Activated naive CD8-positive, alpha-beta T cell treated with anti-CD3 and anti-CD28 coated beads, Interleukin-2, amount 50 U/mL, for 16 hours (primary cell): ENCODE measurements at places on chromosomes 5 and 9.

GRCh38 chr5:133819977-133820471, 148.4 kb downstream of the C5orf15 start:
- no peak for DNase-seq

DNA sequence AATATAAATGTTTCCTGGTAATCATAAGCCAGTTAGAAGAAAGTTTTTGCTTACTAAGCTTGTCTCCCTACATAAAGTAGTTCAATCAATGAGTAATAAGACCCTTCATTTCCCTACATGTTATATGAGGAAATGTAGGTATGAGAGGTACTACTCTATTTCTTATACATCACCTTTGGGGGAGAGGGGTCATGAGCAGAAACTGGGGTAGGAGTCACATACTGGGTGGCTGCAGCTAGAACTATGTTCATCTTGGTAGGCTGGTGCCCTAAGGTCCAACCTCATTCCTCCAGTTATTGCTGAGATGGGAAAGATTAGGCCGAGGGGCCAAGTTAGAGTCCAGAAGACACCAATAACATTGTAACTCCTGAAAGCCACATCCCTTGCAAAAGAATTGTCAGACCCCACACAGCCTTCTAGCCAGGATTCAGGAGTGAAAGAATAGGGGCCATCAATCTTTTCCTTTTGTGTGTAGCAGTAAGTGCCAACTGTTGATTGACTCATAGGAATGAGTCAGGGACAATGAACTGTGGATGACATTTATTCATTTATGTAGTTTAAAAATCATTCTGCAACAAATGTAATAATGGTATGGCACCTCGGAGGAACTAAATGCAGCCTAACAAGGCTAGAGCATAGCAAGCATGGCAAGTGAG, 21.6 kb upstream of the SREK1 start:
- DNase-seq: no peak

DNA sequence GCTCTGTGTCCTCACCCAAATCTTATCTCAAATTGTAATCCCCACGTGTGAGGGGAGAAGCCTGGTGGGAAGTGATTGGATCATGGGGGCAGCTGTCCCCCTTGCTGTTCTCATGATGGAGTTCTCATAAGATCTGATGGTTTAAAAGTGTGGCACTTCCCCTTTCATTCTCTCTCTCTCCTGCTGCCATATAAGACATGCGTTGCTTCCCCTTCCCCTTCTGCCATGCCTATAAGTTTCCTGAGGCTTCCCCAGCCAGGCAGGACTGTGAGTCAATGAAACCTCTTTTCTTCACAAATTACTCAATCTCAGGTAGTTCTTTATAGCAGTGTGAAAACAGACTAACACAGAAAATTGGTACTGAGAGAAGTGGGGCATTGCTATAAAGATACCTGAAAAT, 107.7 kb downstream of the DMAC1 start:
- no peak for DNase-seq

- no peak for DNase-seq
Measured at GRCh38 chr5:68037546-68037945, 178.0 kb upstream of the PIK3R1 start.

GRCh38 chr9:108812396-108813025, 43.3 kb downstream of the ACTL7B start:
- no peak for DNase-seq

GRCh38 chr5:96197347-96197746, 235.7 kb upstream of the ELL2 start:
- DNase-seq: no peak

- DNase-seq: no peak
Measured at GRCh38 chr9:90078988-90079421, 474.2 kb downstream of the GADD45G start.

DNA sequence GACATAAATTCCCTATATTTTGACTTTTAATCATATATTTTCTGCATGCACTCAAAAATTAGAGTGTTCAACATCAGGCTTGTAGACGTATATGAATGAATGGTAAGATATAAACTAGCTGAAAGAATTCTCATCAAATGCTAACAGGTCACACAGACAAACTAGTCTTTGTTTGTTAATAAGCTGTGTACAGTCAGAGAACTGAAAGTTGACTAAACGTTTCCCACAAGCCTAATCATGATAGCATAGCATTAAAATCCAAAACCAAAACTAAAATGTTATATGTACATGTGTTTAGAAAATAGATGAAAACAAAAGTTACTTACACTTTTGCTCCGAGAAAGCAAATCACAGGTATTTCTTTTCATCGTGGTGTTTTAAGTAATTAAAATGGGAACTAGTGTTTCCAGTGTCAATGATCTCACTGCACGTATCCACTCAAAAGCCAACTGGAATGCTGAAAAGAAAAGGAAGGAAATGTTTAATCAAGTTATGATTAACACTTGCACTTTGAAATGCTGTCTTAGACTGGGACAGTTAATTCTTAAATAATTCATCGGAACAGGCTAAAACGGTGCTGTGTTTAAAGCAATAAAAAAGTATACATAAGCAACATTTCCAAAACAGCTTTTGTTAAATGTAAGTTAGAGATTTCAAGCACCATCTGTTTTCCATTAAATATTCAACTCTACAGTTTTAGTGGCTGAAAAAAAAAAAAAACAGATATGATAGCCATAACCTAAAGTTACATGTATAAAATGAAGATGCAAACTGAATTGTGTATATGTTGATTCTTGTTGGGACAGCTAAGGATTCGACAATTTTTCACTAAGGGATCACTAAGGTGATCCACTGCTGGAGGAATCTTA, 291.9 kb upstream of the PDE4D start:
- no peak for DNase-seq

GRCh38 chr9:115690786-115691496, 462.6 kb upstream of the PAPPA start:
- DNase-seq: no peak

GRCh38 chr9:72554221-72554641, 32.8 kb downstream of the TMC1 start:
- no peak for DNase-seq

- DNase-seq: no peak
Measured at GRCh38 chr5:178211095-178212048, 7.0 kb downstream of the HNRNPAB start.

DNA sequence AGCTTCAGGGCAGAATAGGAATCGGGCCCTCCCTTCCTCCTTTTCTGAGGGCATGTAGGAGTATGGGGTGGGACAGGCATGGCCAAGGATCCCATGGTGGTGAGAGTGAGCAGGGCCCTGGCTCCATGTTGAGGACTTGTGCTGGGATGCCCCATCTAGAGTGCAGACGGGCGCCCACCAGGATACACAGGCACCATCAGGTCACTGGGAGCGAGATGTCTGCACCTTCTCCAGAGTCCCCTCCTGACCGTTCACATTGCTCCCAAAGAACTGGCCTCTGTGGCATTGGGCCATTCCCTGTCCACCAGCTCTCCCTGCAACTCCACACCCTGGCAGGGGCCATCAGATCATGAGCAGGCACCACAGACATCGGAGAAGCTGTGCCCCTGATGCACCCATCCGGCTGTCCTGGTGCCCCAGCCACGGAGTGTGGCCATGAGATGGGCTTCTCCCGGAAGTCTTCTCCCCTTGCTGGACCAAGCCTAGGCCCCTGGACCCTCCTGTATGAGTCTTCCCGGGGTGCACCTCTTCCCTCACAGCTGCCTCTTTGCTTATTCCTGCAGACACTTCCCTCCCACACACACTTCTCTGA, 195.0 kb downstream of the IRX2 start:
- no peak for DNase-seq

DNA sequence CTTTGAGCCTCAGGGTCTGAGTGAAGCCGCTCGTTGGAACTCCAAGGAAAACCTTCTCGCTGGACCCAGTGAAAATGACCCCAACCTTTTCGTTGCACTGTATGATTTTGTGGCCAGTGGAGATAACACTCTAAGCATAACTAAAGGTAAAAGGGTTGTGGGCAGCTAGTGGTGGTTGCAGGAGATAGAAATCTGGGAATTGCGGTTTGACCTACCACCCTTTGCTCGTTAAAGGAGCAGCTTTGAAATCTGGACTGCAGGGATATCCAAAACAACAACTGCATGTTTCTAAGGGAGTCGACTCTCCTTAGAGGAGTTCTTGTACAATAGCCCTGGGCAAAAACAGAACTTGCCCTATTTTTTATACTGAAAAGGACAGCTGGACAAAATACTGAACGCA, 19.0 kb downstream of the ABL1 start:
- no peak for DNase-seq

- no peak for DNase-seq
Measured at GRCh38 chr9:127316586-127317323, 52.2 kb downstream of the GARNL3 start.

DNA sequence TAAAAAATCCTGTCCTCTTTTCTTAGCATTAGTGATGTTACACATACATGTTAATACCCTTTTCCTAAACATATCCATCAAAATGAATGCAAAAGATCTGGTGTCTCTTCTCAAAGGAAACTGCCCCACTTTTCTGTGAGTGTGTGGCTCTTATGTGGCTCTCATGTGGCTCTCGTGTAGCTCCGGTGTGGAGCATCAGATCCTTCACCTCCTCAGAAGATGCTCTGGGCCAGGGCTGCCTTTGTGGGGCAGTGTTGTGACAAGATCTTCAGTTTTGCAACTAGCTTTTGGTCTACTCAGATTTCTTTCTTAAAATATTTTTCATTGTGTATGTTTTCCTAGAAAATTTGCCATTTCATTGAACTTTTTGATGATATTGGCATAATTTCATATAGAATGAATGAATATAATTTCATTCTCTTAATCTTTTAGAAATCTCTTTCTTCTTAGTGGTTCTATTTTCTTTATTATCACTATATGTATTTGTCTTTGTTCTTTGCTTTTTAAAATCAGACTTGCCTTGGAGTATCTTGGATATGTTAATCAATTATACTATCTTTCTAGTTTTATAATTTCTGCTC, 19.4 kb downstream of the GARNL3 start:
- no peak for DNase-seq

GRCh38 chr5:137051161-137051560, 448.0 kb downstream of the SPOCK1 start:
- DNase-seq: no peak

DNA sequence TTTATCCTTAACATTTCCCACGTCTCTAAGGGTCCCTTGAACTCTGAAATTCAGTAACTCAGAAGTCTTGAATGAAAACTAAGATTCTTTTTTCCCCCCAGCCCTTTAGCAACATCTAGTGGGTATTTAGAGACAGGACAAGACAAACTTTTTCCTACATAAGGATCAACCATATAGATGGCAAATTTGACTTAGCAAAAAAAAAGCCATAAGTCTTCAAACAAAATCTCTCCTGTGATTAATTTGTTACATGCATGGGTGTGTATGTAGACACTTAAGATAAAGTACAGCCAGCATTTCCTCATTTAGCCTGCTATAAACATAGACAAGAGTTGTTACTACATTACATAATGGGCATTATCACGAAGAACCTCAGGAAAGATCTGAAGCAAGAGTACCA, 29.1 kb upstream of the ANKRD31 start:
- no peak for DNase-seq

GRCh38 chr9:95010431-95010838, 283.9 kb downstream of the AOPEP start:
- DNase-seq: no peak

DNA sequence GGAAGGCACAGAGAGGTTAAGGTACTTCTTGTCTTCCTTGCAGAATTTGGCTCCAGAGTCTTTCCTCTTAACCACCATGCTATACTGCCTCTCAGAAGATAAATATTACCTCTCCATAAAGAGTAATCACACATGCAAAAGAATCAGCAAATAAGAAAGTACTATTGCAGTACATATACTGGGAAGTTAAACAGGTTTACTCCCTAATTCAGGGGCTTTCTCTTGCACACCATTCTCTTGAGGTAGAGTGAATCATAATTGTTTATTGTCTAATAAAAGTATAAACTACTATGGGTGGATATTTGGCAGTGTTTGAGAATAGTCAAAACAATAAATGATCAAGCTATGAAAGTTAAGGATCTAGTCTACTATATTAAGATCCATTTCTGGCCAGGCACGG, 40.4 kb downstream of the SPINK5 start:
- no peak for DNase-seq

- DNase-seq: no peak
Measured at GRCh38 chr5:81208904-81209303, 24.2 kb upstream of the CKMT2 start.

DNA sequence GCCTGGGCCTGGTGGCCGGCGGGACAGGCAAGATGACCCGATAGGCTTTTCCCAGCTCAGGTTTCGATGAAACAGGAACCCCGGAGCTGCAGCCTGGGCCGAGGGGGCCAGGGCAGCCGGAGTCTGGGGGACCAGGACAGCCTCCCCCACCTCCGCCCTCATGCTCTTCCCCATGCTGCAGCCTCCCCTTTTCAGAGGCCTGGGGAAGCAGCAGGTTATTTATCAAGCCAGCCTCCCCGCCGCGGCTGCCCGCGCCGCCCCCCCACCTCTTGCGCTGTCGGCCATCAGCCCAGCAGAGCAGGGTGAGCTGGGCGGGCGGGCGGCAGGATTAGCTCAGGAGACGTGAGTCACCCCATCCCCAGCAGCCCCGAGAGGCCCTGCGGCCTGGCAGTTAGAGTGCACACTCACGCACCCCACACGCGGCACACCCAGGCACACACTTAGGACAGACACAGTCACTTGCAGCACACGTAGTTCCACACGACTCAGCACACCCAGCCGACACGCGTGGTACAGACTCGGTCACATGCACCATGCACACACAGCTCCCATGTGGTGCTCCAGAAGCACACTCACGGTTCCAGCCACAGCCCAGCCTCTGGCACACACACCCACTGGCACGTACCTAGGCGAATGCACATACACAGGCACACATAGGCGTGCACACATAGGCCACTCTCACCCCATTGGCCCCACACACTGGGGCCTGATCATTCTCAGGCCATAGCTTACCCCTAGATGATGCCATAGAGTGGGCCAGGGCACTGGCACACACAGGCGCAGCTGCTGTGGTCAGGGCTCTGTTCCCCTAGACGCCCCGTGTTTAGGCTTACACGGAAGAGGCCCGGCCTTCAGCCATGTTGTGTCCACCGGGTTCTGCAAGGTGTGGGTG, 13.0 kb downstream of the CXXC5 start:
- DNase-seq: no peak

DNA sequence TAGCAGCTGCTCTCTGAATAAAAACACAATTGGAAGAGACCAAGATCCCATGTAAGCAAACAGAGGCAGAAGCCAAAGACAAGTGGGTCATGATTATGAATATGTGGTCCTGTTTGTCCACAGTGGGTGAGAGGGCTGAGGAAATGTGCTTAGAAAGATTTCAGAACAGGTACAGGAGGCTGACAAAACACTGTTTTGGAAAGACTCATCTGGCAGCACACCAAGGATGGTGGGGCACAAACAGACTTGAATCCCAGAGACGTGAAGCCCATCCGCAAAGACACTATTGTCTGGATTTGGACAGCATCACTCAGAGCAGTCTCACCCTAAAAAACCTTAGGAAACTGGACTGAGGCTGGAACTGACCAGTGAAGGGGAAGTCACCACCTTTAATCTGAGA, 85.0 kb downstream of the ADRB2 start:
- DNase-seq: no peak

- no peak for DNase-seq
Measured at GRCh38 chr5:13403351-13403750, 541.1 kb downstream of the DNAH5 start.

DNA sequence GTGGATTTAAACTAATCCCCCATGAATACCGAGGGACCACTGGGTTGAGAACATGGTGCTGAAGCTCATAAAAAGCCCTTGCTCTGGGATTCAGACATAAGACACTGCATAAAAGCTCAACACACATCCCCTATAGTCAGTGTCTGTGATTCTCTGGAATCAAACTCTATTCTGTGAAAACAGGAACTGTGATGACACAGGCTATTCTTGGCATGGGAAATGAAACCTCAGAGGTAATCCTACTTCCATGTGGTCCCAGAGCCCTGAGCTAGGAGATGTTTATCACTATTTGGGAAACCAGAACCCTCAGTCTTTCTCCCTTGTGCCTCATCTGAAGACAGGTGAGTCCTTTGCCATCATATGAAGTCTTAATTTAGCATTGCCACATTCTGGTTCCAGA, 135.4 kb upstream of the PRSS3 start:
- DNase-seq: no peak
